ENCODE measurements at places on chromosomes 2 and 18. TPM values are rescaled to one million over a fixed set of nuclear protein-coding genes. Genes with fewer than 3 reads are reported as not detected.
A peak's percentile ranks its signal among the peaks of the same experiment; 100 is the strongest.

GRCh38 chr18:9741406-9741792 is 33.3 kb downstream of the RAB31 start:
- DNase-seq, result no peak

GRCh38 chr18:42183746-42184145 is 228.7 kb downstream of the PIK3C3 start:
- DNase-seq, result peak; percentile 73

DNA sequence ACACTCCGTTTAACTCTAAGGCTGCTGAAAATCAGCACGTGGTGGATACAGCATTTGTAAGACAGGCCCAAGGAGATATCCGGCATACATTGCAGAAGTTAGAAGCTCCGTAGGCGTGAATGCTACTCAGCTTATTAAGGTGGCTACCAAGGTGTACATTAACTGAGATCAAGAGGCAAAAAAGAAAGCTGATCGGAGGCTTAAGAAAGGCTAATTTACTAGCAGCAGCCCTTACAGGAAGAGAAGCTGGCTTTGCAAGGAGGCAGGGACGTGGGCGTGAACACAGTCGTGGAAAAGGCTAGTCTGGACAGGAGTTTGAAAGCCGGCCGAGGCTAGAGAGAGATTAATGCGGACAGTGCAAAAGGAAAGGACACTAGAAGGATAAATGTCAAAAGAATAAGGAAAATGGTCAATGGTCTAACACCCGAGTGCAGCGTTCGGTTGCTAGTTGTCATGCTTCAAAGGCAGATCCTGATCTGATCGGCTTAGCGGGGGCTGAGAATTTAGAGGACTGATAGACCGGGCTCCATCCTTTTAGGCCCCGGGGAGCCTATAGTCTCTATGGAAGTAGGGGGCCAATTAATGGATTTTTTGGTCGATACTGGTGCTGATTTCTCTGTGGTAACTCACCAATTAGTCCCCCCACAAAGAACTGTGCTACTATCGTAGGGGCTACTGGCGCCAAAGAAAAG is 45.6 kb upstream of the SELENOI start:
- peak; percentile 81 for DNase-seq

The MAP3K19 gene
- total RNA-seq, result not detected

The MC4R gene
- under 0.01 TPM for total RNA-seq

DNA sequence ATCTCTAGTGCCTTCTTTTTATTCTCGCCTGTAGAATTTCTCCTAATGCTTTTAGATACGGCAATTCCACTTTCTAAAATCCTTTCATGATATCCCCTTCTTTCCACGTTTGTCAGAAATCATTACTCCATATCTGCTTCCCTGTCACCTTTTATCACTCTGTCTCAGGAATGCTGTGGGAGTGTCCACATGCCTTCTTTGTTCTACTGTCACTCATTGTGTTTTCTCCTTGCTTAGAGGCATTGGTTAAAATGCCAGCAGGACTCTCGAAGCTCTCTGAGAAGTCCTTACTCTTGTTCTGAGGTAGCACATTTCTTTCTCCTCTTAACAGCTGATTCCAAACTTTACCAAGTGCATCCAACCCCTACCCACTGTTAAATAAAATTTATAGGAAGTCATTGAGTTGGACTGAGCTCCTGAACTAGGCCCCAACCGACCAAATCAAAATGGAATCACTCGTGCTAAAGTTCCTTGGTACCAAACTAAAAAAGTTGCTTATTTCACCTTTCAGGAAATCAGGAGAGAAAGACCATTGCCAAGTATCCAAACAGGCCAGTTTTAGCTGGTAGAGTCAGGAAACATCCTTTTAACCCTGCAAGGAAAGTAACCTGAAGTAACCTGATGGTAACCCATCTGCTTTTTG is 10.6 kb upstream of the GALNT5 start:
- peak; percentile 84 for DNase-seq

GRCh38 chr18:33670029-33670428 is 92.0 kb downstream of the ASXL3 start:
- no peak for DNase-seq

GRCh38 chr2:176692533-176692932 is 423.3 kb downstream of the MTX2 start:
- no peak for DNase-seq

GRCh38 chr2:152468899-152469692 is 134.1 kb downstream of the FMNL2 start:
- DNase-seq, result peak; percentile 78

The CPLX4 gene
- not detected for total RNA-seq

DNA sequence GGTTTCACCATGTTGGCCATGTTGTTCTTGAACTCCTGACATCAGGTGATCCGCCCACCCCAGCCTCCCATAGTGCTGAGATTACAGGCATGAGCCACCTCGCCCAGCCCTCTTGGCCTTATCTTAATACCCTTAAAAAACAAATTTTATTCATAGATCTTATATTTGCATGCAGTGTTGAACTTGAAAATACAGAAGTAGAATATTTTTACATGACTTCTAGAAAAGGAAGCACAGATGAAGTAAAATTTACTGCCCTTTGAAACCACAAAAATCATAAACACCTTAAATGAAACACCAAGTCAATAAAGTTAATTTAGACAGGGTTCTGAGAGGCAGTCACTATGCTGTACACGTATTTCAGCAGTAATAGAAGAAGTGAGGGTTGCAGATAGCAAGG is 145.7 kb downstream of the CERS6 start:
- DNase-seq, result no peak

The LYPD6 gene
- total RNA-seq, result 0.26 TPM

DNA sequence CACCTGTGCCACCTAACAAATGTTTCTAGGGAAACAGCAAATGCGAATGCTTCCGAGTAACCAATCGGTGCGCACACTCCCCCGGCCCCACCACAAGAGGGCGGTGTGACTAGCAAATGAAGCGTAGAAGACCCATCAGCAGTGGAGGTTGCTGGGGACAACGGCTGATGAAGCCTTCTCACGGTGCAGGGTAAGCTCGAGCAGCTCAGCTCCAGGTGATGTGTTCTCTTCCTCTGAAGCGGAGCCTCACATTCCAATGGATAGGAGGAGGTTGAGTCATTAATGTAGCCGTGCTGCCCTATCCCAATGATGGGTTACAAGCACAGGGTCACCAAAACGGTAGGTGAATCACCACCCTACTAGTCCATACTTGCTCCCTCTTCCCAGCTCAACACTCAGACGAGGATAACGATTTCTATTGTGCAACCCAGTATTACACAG is 127.6 kb upstream of the TWIST2 start:
- peak; percentile 99 for DNase-seq

DNA sequence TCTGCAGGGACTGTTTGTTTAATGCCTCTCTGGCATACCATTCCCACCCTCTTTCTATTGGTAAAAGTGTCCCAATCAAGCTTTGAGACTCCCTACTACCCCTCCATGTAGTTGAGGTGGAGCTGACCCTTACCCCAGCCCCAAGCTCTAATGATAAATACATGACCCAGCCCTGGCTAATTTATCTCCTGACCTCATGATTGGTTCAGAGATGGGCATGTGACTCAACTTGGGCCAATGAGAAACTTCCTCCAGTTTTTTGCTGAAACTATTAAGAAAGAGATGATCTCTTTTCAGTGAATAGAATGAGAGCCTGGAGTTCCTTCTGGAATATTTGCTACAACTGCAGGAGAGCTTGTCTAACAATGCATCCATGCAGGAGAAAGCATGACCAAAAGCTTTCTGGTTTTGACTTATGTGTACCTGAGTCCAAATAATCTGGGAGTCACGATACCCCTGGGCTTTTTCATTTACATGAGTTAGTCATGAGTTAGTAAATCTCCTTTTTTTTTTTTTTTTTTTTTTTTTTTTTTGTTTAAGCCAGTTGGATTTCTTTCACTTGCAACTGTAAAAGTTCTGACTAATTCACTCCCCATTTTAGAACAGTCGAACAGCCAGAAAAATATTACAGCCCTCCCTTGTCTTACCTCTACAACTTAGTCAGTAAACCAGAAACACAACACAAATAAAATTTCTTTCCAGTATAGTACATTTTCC is 66.5 kb upstream of the TLK1 start:
- peak; percentile 83 for DNase-seq

The HOXD9 gene
- not detected for total RNA-seq

GRCh38 chr2:29502460-29502911 is 387.3 kb downstream of the CLIP4 start:
- peak; percentile 44 for DNase-seq

The GLB1L gene
- total RNA-seq, result 3.7 TPM

- peak; percentile 72 for DNase-seq
These were observed 425.8 kb upstream of the KCNH7 start for GRCh38 chr2:163264341-163264740.

DNA sequence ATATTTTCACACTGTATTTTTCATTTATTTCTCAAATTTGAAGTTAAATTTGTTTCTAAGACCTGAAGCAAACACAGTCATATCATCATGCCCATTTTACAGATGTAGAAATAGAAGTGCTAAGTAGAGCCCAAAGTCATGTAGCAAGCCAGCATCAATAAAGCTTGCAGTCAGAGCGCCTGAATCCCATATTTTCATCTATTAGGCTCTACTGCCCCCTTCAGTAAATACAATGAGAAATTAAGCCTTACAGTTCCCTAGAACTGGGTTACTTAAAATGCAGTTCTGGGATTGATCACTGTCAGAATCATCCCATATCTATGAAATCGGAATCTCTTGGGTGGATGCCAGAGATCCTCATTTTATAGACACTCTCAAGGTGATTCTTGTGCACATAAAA is 419.9 kb downstream of the TGIF1 start:
- peak; percentile 62 for DNase-seq

DNA sequence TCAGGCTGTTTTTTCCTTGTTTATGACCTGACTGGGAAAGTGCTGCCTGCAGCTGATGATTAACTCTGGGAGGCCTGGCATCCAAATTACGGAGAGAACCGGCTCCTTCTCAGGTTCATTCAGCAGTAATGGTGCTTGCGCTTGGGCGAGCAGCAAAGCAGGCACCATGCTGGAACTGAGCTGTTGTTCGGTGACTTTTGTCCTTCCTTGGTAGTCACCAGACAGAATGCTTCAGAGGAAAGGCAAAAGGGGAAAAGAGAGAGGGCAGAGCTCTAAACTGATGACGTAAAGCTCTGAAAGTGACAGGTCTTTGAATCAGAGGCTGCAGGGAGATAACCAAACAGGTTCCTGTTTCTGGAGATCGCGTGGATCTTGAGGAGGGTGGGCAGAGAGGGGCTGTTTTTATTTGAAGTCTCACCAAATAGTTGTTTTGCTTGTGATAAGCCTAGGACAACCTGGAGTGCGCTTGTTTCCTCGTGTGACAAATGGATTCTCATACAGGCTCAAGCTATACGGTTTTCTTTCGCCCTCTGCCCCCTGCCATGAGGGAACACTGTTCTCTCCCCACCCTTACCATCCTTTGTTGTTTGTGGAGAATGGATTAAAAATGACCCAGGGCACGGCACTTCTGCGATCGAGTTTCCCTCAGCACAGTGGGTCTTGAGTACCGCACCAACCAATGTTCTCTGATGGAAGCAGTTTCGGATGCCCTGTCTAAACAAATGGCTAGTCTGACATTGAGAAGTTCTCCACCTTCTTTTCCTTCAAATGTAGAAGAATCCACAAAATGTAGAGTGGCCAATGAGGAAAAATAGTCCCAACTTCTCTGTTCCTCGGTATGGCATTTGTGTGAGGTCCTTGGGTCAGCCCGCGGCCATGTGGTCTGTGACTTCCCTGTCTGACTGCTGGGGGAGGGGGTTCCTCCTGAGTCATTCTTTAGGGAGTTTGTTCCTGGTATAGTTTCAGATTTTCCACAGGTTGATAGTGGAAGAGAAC is 1.3 kb downstream of the RASGRP3 start:
- no peak for DNase-seq

DNA sequence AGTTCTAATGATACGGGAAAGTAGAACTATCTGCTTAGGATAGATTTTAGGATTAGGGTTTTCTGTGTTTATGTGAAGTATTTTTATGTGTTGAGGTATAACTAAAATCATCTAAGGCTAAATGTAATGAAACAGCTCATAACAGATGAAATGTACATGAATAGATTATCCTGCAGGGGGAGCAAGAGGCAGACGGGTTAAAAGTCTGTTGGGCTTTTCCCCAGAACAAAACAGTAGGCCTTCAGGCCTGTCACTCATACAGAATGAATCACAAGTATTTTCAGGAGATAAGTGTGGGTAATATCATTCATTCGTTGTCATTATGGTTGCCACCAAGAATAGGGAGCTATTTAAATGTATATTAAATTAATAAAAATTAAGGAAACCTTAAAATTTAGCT is 107.9 kb upstream of the IL1R2 start:
- peak; percentile 70 for DNase-seq

DNA sequence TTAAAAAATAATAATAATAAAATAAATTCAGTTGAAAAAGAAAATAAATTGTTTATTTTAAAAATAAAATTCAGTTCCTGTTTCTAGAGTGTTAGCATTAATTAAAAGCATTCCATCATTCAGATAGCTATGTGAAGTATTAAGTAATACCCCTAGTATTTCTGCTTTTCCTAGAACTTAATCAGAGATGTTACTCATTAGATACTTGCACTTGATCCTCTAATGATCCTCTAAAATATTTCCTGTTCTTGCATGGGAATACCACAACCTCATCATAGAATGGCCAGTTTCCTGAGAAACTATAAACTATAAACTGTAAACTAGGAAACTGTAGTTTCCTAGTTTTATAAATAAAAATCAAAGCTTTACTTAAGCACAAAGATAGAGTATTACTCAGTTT is 11.1 kb upstream of the CNNM3 start:
- no peak for DNase-seq

DNA sequence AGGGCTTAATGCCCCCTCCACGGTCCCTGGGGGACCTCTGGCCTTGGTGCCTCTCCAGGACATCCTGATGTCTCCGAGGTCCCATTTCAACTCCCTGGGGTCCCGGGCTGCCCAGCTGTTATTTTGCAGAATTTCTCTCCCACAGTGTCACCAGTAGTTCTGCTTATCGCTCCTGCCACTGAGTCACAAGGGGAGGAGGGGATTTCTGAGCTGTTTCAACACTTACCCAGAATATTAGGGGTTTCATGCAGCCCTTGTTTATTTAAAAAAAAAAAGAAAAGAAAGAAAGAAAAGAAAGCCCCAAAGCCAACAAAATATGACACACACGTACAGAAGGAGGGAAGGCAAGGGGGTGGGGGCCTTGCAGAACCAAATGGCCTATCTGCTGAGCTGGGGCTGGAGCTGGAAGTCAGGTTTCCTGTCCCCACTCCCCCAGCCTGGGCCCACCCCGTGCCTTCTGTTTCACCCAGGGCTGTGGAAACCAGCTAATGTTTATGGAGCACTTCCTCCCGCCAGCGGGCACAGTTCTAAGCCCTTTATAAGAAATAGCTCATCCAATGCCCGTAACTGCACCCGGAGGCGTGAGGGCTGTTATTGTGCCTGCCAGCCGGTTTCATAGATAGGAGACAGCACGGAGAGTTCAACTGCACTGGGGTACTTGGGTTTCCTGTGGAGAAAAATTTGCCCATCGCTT is 8.4 kb upstream of the ARID5A start:
- DNase-seq, result no peak

GRCh38 chr2:116696223-116696622 is 1118.3 kb upstream of the DDX18 start:
- peak; percentile 11 for DNase-seq
